ENCODE measurements at places on chromosomes 12 and 14.

DNA sequence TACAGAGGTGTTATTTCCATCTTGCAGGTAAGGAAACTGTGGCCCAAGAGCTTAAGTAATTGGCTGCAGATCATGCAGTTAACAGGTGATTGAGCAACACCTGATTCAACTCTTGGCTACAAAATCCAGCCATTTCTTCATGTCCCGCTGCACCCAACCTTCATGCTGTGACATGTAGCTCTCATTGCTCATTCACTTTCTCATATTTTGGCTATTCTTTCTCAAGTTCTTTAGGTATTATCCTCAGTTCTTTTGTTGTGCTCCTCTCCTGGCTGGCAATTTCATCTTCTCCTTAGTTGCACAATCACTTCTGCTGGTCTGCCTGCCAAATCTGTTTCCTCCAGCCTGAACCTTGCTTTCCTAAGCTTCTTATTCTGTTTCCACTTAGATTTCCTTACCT is 300.8 kb downstream of the SSPN start:
- DNase-seq = no peak

DNA sequence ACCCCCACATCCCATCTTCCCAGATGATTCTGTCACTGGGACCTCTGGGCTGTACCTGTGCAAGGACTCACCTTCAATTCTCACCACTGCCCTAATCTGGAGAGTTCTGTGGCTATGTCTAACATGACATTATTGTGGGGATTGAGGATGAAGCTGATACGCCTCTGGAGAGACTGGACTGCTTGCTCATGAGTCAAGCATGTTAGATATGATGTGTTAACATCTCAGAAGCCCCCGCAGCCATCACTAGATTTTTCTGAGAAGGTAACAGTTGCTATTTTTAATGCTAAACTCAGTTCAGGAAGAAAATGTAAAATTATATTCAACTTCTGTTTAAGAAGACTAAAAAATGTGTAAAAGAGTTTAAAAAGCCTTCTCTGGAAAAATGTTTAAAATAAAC is 25.7 kb downstream of the JKAMP start:
- no peak for DNase-seq

DNA sequence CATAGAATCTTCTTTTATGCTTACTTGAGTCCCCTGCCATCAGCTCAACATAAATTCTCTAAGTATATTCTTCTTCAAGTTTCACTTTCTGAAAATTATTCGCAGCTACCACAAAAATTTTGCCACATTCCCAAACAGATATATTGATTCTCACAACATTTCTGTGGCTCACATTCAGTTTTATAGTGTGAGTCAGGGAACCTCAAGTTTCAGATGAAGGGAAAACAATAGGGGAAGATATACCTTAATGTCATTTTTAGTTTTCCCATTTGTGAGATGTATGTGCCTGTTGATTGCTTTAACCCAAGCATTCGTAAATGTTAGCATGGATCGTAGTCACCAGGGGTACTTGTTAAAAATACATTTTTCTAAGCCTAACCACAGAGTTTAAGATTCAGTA is 465.8 kb downstream of the CCER1 start:
- no peak for DNase-seq

GRCh38 chr12:103181366-103182152 is 224.1 kb downstream of the ASCL1 start:
- DNase-seq = no peak

- no peak for DNase-seq
These were observed 225.1 kb upstream of the DIO3 start for GRCh38 chr14:101336183-101336582.

DNA sequence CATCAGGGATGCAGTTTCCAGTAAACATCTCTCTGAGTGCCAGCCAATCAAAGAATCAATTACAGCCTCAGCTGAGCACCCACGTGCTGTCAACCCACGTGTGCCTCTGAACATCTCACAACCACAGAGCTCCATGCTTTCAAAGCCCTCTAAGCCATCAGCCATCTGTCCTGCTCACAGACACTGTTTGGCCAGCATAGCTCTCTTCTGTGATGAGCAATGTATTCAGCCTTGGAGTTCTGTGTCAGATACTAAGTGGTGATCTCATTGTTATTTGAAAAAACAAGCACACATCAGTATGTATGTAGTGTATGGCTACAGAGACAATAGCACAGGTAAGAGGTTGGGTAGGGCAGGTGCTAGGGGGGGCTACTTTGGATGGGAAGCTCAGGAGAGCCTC is 94.3 kb downstream of the RGS6 start:
- DNase-seq = no peak

DNA sequence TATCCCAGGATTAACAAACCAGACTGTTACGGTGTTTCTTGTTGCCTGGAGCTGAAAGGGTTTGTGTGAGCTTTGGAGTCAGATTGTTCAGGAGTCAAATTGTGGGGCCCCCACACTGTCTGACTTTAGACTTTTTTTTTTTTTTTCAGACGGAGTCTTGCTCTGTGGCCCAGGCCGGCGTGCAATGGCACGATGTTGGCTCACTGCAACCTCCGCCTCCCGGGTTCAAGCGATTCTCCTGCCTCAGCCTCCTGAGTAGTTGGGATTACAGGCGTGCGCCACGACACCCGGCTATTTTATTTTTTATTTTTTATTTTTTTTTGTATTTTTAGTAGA is 847 bp downstream of the TSFM start:
- no peak for DNase-seq

- DNase-seq = no peak
These were observed 9.2 kb downstream of the PCBP2 start for GRCh38 chr12:53461059-53461458.

DNA sequence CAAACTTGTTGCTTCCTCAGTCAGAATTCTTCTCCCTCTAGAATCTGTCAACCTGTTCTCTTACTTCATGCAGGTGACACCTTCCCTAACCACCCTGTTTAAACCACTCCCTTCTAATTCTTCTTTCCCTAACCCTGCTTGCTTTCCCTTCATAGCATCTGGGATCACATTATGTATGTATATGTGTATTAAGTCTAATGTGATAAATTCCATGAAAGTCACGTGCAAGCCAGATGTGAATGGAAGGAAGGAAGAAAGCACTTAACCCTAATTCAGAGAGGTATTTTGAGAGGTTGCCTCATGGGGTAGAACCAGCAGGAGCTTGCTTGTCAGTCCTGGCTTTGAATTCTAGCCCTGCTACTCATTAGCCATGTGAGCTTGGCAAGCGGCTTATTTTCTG is 340.0 kb downstream of the TRHDE start:
- DNase-seq = no peak

DNA sequence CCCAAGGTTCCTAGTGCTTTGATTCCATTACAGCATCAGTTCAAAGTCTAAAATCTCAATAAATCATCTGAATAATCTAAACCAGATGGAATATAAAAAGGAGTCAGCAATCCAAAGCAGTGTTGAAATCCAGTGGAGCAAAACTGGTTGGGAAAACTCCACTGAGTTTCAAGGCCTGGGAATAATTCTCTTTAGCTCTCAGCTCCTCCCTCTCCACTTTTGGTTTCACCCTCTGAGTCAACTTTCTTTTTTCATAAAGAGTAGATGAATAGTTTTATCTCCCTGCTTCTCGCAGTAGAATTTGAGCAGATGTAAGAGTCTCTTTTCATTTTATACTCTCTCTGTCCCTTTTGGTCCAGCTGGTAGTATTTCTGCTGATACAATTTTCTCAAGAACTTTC is 338.6 kb downstream of the APAF1 start:
- no peak for DNase-seq

DNA sequence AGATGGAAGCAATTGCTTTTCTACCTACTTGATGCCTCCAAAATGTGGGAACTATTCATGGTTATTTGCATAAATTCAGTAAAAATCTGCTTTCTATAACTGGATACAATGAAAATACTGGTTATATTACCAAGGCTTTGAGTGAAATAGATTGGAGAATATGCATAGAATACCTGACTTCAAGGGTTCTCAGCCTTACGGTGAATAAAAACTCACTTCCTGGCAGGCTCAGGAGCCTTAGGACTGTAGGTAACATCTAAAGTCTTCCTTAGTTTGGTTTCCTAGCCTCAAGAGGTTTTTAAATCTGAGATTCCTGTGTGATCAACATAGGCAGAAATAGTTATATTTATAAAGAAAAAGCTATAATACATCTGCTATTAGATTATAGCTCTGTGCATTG is 158.6 kb downstream of the SLC41A2 start:
- DNase-seq = no peak

GRCh38 chr12:7439579-7440505 is 4.1 kb downstream of the CD163L1 start:
- peak; percentile 11 for DNase-seq

- no peak for DNase-seq
These were observed 11.0 kb downstream of the SLCO1A2 start for GRCh38 chr12:21323736-21324135.

DNA sequence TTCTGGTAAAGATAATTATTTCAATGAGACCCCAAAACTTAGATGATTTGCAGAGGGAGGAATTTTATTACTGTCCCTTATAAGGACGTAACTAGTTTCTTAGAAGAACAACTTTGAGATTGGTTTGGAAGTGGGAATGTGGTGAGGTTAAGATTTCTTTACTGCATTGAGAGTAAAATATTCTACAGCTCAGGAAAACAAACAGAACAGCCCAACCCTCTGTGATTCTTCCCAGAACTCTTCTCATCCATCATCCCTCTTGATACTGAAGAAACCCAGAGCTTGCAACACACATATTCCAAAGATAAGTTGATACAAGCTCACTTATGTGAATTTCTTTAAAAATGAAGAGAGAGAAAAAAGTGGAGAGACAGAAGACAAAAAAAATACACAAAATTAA is 234.2 kb downstream of the CRADD start:
- DNase-seq = no peak

GRCh38 chr12:12779529-12779928 is 5.9 kb upstream of the APOLD1 start:
- peak; percentile 88 for DNase-seq

DNA sequence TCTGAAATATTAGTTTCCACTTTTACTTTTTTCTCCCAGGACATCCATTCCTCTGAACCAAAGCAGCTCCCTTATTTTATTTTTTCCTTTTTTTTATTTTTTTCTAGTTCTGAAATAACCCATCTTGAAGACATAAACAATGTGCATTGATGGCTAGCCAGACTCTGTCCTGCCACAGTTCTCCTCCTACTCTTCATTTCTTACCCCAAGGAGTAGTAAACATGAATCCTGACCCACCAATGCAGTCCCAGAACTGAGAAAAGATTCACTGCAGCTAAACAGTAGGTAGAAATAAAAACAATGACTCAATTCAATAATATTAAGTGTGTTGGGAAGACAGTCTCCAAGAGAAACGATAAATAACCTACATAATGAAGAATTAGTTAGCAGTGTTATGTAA is 65.7 kb upstream of the NOVA1 start:
- DNase-seq = no peak

DNA sequence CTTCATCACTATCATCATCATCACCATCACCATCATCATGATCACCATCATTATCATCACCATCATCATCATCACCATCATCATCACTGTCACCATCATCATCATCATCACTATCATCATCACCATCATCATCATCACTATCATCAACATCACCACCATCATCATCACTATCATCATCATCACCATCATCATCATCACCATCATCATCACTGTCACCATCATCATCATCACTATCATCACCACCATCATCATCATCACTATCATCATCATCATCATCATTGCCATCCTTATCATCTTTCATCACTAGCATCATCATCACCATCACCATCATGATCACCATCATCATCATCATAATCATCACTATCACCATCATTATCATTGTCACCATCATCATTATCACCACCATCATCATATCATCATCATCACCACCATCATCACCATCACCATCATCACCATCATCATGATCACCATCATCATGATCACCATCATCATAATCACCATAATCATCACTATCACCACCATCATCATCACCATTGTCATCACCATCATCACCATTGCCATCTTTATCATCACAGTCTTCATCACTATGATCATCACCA is 38.1 kb downstream of the SVOP start:
- DNase-seq = no peak

- DNase-seq = no peak
These were observed 7.5 kb downstream of the TBK1 start for GRCh38 chr12:64459394-64459891.

- DNase-seq = no peak
These were observed 11.5 kb upstream of the PCED1B start for GRCh38 chr12:47067771-47068431.

- DNase-seq = no peak
These were observed 86.1 kb downstream of the SLC24A4 start for GRCh38 chr14:92409043-92409442.

GRCh38 chr12:12004524-12004923 is 66.2 kb upstream of the BCL2L14 start:
- DNase-seq = no peak

DNA sequence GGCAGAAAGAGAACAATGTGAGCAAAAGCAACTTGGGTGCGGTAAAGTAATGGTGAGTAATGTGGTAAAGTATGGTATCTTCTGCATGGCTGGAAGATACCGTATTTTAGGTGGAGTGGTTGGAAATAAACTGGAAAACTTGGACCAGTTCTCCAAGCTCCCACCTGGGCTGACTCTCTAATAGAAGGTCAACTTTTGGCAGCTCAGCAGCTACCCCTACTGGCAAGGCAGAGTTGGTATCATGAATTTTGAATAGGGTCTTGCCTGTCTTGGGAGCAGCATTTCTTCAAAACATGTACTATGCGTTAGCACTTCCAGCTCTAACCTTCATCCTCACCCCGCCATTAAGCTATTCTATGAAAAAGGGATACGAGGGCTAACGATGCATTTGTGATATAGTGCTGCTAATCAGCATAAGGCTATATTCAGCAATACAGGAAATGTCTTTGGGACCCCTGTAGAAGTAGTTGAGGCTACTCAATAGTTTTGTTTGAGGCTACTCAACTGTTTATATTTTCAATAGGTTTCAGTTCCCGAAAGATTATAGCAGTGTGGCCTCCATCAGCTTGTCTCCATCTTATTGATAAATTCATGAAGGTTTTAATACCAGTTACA is 276.3 kb upstream of the FAR2 start:
- peak; percentile 33 for DNase-seq

GRCh38 chr12:26724309-26724702 is 108.7 kb downstream of the ITPR2 start:
- DNase-seq = no peak

GRCh38 chr14:91140672-91141071 is 26.8 kb downstream of the DGLUCY start:
- DNase-seq = no peak

DNA sequence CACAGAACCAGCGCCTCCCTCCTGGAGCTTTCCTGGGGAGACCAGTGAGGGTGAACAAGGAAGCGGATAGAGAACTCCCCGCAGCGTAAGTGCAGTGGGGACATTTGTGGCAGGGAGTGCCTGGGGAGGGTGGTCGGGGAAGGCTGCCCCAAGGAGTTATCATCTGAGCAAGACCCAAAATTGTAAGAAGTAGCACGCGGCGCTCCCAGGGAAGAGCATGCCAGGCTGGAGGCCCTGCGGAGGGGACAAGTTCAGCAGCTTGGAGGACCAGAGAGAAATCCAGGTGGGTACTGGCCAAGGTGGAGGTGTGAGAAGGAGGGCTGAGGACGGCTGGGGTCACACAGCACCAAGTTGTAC is 46.2 kb upstream of the RIMBP2 start:
- DNase-seq = no peak
